ENCODE measurements at places on chromosomes 4 and X.

GRCh38 chr4:182492423-182492822 lies 249.2 kb downstream of the TENM3 start:
- peak; percentile 58 for DNase-seq

DNA sequence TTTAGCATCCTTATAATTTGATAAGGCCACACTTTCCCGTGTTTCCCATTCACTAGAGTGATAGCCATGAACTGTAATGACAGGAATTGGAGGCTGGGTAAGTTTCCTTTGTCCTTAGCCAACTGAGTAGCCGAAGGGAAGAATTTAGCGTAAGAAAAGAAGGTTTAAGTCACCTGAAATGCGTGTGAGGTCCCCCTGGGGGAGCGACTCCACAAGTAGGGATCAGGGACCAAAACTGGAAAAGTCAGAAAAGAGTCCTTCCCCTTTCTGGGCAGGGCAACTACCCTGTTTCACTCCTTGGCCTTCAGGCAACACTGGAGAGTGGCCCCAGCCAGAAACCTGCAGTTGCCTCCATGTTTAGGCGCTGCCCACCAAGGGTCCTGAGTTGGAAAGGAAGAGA lies 81.6 kb upstream of the MED14 start:
- no peak for DNase-seq

- no peak for DNase-seq
Observed at GRCh38 chrX:143674926-143675325, 39.0 kb upstream of the SLITRK4 start.

GRCh38 chr4:7924570-7924969 lies 15.1 kb downstream of the AFAP1 start:
- DNase-seq: no peak

- DNase-seq: no peak
Observed at GRCh38 chr4:38313175-38313574, 350.8 kb upstream of the KLF3 start.

GRCh38 chr4:98993419-98994071 lies 2.0 kb upstream of the METAP1 start:
- no peak for DNase-seq

GRCh38 chr4:147674073-147674472 lies 9.9 kb downstream of the PRMT9 start:
- no peak for DNase-seq

DNA sequence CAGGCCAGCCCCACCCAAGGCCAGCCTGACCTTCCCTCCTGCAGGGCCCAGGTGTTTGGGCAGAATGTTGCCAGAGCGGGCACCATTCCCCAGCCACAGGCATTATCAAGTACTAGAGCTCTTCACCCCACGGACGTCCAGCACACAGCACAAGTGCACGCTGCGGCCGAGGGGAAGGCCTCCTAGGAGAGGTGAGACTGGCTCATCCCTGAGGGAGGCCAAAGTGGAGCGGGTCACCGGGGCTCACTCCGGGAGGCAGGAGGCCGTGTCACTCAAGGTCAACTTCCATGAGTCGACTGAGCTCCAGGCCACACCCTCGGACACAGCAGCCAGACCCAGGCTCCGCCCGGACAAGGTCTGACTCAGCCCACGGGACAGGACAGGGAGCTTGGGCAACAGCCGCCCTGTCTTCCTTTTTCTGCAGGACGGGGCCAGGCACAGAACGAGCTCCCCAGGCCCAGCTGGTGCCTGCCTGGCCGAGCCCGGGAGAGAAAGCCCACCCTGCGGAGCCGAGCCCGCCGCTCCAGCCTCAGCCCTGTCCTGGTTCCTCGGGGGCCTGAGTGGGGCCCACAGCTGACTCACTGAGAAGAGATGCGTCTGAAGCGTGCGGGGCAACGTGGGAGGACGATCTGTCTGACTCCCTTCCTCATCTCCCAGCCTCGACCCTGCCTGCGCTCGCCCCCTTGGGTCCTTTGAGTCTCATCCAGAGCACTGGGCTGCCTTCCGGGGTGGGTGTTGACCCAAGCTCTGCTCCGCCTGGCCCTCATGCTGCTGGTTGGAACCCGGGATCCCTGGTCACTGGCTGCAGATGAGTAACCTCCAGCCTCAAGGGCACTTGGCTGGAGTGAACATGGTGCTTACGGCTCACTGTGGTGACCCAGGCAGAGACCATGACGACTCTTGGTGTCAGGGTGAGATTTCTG lies 1.6 kb downstream of the SLC49A3 start:
- DNase-seq: no peak

DNA sequence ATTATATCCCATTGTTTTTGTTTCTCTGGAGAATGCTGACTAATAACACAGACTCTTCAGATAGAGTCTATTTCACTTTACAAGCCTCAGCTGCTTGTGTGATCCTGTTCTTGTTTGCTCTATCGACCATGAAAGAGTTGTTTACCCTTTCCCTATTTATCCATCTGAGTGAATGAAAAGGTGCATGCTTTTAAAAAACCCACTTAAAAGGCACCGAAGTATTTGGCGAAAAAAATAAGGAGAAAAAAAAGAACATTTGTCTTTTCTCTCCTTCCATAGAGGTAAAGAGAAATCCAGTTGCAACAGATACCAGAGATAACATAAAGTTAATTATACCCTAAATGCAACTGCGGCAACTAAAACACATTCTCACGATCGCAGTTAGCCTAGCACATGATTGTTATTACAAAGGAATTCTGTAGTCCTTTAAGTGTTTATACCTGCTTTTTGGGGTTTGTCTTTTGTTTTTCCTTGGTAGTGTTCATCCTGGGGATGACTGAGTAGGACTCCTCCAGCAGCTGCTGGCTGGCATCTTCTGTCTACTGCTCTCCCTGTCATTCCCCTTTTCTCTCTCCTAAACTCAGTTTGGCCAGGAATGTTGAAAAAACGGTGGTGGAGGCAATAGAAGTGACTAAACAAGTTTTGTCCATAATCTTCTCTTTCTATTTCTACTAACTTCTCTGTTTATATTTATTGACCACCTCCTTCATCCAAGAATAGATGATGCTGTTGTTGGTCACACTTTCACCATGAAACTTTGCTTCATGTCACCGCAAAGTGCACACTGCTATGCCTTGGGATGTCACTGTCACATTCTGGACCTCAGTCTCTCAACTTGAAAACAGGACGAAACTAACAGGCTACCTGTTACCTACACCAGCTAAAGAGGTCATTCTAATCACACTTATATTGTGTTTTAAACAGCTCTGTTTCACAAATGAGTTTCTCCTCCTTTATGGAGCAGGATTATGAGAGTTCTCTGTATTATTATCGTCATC lies 41.9 kb upstream of the FRAS1 start:
- DNase-seq: no peak

- DNase-seq: no peak
Observed at GRCh38 chr4:81756973-81757372, 285.3 kb upstream of the RASGEF1B start.

GRCh38 chr4:46856333-46856732 lies 52.7 kb downstream of the COX7B2 start:
- DNase-seq: no peak

DNA sequence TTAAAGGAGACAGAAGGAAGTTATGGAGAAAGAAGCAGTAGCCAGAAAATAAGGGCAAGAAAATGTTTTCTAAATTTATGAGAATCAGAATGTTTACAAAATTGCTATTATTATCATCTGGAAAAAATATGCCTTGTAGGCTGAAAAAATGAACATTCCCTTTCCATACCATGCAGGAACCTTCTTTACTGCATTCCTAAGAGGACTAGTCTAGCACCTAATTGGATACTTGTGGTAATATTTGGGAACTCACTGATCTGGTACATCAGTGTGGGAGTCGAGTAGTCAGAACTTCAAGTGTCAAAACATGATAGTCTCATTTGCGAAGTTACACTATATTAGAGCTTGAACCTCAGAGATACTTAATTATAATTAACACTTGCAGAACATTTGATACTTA lies 51.9 kb downstream of the TET2 start:
- DNase-seq: no peak

- no peak for DNase-seq
Observed at GRCh38 chr4:112061207-112061817, 83.9 kb upstream of the FAM241A start.

DNA sequence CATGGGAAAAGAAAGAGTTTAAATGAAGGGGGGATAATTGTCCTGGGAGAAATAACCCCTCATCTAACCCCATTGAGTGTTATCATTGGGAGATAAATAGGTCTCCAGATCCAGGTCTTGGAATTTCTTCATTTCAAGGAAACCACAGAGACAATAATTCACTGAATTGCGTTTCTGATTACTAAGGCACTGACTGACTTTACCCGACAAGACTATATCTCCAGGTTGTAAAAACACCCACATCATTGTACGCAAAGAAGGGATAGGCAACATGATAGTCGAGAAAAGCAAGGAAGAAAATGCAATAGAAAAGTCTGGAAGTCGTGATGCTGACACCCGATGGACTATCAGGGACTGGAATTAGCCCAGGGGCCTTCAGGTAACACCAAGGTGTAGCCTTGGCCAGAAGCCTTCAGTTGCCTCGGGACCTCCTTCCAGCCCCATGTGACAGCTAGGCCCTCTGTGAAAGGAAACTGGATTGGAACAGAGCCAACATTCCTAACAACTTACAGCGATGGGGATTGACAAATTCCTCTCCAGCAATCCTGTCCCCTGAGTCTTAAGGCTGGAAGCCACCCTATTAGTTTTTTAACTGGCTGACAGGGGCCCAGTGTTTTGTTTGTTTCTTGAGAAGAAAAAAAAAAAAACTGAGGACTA lies 46.5 kb upstream of the RAB9B start:
- no peak for DNase-seq

All from brain (organoid and tissue), 16 donors.